NCI-H510A (cell line): ENCODE measurements at places on chromosomes 16 and 17.

DNA sequence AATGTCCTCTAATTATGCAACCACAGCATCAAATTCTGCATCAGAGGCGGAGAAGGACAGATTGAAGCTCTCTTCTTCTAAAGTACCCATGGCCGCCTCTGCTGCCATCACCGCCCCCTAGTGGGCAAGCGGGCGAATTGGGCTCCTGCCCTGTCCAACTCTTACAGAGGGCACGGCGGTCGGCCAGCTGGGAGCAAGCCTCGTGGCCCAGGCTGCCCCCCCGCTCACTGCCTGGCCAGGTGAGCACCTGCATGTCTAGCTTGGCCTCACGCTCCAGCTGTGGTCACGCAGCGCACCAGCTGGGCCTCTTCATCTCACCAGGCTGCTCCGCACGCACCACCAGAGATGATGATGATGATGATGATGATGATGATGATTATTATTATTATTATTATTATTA, 146.1 kb upstream of the TOM1L1 start:
- DNase-seq = no peak

DNA sequence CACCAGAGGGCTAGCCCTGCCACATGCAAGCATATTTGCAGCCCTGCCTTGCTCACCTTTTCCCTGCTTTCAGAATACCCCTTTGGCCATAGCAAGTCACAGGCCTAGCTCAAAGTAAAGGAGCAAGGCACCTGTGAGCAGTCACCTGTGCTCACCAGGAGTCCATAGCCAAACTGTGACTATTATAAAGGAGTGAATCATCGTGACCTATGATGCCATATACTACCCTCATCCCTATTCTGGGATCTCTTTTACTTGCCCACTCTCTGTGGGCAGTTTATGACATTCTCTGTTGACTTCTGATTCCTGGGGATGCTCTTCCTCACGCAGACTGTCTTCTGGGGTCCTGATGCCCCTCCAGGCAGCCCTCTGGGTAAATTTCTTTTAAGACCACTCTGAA, 200.5 kb upstream of the NLRP1 start:
- DNase-seq = no peak

GRCh38 chr16:78416400-78416799, 316.9 kb downstream of the WWOX start:
- no peak for DNase-seq

DNA sequence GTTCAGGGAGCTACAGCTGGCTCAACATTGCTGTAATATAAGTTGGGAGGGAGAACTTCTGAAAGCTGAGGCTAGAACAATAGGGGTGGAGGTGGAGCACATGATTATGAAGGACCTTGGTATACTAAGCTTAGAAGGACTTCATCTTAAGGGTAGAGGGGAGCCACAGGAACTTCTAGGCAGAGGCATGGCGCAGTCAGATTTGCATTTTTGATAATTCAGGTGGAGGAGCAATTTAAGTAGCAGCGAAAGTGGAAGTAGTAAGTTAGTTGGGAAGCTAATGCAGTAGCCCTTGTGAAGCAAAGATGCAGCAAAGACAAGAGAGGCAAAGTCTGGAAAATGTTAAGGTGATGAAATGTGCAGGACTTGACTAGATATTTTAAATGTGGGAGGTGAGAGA, 144.1 kb downstream of the SPECC1 start:
- no peak for DNase-seq

DNA sequence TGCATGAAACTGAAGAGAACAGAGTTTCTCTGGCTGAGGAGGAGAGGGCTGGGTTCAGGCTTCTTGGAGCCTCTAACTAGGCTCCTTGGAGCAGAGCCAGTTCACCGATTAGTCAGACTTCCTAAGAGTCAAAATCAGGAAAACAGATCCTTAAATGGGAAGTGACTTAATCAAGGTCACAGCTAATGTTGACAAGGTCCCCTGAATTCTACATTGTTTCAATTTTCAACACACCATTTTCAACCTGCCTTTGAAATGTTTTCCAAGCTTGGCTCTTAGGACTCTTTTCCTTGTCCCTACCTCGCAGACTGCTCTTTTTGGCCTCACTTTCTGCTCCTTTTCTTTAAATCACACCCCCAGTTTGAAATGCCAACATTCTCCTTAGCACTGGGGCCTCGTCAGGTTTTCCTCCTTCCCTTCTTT, 16.3 kb downstream of the MYL4 start:
- DNase-seq = no peak
